ENCODE measurements at places on chromosomes 7 and 10. TPM values are rescaled to one million over a fixed set of nuclear protein-coding genes. Genes with fewer than 3 reads are reported as not detected.

DNA sequence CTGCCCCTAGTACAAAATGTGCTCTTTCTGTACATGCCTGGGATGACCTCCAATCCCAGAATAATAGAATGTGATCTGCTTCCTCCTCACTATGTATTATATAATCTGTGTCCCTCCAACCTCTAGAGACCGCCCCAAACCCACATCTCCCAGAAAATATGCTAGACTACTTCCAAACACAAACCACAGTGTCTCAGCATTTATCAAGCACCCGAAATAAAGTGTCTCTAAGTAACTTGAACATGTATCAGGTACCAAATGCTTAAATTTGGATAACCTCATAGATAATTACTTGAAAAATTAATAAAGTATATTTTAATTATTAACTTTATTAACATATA is 16.1 kb downstream of the LYZL1 start:
- DNase-seq, result no peak

Gene TBRG4
- 39.5 TPM for total RNA-seq

- peak; percentile 82 for DNase-seq
These were observed 65.7 kb downstream of the TSPAN12 start for GRCh38 chr7:120792091-120792860.

DNA sequence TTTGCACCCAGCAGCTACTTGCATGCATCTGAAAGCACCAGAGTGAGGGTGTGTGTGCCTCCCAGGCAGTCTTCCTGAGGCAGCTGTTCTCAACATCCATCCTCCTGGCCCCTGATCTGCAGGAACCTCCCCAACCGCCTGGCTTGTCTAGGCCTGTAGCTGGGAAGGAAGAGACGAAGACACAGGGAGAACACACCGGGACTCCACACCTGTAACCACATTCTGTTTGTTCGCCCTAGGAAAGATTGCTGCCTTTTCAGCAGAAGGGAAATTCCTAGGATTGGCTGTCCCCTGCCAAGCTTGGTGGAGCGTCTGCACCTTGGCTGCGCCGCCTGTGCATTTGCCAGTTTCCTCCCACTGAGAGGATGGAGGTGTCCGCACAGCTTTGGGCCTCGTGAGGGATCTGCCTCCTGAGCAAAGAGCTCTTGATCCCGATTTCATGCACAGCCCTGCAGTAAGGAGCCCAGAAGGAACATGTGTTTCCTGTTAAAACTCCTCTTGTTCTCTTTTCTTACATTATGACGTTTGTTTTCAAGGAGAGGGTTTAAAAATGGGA is 154.6 kb downstream of the TPST1 start:
- no peak for DNase-seq

DNA sequence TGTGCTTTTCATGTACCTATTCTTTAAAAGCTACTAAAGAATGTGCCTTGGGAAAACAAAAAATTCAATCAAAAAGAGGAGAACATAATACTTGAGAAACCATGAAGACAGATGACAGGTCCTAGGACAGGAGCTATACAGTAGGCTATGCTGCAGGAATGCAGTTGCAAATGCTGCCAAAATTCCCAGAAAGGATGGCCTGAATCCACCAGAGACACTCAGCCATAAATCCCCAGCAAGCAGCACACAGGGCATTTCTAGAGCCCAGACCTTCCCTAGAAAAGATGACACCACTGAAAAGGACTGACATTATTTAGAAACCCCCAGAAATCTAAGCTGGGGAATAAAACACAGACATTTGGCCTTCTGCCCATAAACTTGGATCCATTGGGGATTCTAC is 237.3 kb downstream of the C7orf25 start:
- DNase-seq, result no peak

Gene ABCA13
- total RNA-seq, result 7.6 TPM

DNA sequence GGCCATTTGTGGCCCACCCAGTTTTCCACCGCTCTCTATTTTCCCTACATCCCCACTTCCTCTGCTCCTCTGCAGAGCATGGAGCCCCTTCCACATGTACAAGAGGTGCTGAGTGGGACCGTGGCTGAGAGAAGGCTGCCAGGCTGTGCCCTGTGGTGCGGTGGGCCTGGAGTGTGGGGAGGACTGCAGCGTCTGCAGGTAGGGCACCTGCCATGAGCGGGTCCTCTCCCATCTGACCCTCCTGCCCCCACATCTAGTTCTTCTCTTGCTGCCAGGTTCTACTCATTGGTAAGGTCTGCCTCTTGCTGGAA is 145.6 kb upstream of the FAM20C start:
- DNase-seq, result no peak

Gene SLC26A4
- 3.2 TPM for total RNA-seq

GRCh38 chr7:24334012-24334411 is 50.0 kb downstream of the NPY start:
- DNase-seq, result no peak

Gene FAM25A
- not detected for total RNA-seq

Gene CSTF2T
- 21.5 TPM for total RNA-seq

DNA sequence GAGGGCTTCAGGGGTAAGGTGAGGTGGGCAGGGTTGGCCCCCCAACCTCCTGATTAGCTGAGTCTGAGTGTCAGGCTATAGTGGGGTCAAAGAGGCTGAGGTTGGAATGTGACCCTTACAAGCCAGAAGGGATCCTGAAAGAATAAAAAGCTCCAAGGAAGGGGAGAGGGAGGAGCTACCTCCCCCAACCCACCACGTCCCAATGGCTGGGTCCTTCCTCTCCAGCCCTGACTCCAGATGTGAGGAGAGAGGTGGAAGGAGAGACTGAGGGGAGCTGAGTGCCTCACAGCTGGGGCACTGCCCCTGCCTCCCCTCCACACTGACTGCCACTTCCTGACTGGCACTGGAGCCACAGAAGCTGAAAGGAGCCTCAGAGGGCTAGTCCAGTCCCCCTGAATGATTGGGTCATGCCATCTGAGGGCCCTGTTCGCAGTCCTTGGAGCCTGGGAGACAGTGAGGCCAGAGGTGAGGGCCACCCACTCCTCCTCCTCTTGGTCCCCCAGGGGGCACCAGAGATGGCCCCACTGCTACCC is 20.6 kb downstream of the IMPDH1 start:
- DNase-seq, result no peak

GRCh38 chr10:84406561-84406960 is 78.2 kb downstream of the CCSER2 start:
- no peak for DNase-seq

- no peak for DNase-seq
These were observed 132.6 kb downstream of the RPS24 start for GRCh38 chr10:78166261-78166660.

GRCh38 chr7:28937103-28937502 is 21.0 kb downstream of the TRIL start:
- no peak for DNase-seq

Gene C1QL3
- not detected for total RNA-seq

Gene CPA2
- 1.2 TPM for total RNA-seq

Gene BLNK
- 13.1 TPM for total RNA-seq

Gene PRPS1L1
- not detected for total RNA-seq

GRCh38 chr10:58517081-58517480 is 4.4 kb downstream of the BICC1 start:
- no peak for DNase-seq

DNA sequence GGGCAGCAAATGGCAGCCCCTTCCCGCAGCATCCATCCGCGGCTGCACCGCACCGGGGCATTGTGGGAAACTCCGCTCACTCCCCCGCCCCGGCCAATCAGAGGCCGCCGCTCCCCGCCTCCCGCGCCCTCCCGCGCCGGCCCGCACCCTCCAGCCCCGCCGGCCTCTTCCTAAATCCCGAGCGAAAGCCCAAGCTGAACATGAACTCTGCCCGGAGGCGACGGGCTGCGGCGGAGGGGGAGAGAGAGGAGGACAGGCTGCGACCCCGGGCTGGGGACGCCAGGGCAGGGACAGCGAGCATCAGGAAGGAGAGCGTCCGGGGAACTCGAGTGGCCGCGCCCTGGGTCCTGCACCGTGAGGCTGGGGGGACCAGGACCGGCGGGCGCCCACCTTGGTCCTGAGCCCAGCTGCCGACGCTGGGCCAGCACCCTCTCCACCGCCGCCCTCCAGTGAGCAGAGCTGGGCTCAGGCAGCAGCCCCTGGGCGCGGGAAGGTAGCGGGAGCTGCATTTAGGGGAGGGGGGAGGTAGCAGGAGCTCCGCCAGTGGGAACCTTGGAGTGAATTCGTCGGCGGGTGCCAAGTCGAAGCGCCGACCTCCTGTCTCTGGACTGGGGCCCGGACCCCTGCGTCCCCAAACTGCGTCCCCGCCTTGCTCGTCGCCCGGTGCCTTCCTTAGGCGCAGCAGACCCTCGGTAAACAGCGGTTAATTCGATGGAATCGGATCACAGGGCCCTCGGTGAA is at the start of gene DGKI:
Gene DGKI (minus strand): TSS at position 148 of the 741 bp plus-strand sequence.
- no peak for DNase-seq

Gene SLIT1
- total RNA-seq, result 3.1 TPM

Gene CRPPA
- 9.9 TPM for total RNA-seq

- no peak for DNase-seq
These were observed 113.4 kb downstream of the GPR37 start for GRCh38 chr7:124652237-124652636.

Gene BTAF1
- total RNA-seq, result 57.1 TPM

GRCh38 chr10:73388228-73388627 is 25.6 kb downstream of the ANXA7 start:
- no peak for DNase-seq

Gene HOXA5
- 20.1 TPM for total RNA-seq

Gene PANK1
- total RNA-seq, result 4.9 TPM

GRCh38 chr10:113711142-113711541 is 31.4 kb downstream of the CASP7 start:
- DNase-seq, result no peak

DNA sequence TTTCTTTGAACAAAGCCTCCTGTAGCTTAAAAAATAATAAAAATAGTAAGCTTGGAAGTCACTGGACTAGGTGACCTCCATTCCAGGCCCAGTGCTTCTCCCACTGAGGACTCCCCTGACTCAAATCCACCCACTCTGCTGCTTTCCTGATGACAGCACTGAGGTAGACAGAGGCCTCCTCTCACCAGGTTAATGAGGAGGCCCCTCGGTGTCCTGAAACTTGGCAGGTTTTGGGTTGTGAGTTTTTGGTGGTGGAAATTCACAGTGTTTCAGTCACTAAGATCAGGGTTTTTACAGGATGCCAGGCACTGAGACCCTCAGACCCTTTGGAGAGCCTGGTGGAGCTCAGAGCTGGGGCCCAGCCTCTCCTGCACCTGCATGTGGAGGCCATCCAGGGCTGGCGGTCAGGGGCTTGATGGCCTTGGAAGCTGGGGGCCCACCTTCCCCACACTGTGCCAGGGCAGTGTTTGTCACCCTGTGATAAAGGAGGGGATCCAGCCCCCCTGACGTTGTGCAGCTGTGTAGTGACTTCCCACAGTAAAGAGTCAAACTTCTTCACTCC is 19.1 kb downstream of the TSPAN14 start:
- peak; percentile 53 for DNase-seq
